ENCODE measurements at places on chromosomes 4 and X.

DNA sequence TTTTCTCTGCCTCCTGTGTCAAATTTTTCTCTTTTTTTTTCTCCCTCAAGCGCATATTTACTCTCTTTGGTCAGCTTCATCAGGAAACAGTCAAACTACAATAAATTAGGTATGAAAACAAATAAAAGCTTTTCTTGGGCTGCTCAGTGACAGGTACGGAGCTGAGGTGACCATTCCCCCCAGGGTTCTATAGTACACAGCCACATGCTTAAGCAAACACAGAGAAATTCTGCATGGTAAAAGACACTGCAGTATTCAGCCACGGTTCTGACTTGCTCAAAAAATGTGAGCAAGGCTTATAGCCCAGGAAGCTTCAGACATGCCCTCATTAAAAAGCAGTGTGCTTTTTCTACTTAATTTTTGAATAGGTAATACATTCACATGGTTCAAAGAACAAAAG is 138.5 kb downstream of the GRIA3 start:
- no peak for DNase-seq

GRCh38 chrX:101823236-101823635 is 108.6 kb downstream of the ZMAT1 start:
- no peak for DNase-seq

- no peak for DNase-seq
These were observed 58.4 kb downstream of the SEPSECS start for GRCh38 chr4:25101836-25102235.

- DNase-seq: no peak
These were observed 11.4 kb downstream of the RNF150 start for GRCh38 chr4:141121768-141122454.

GRCh38 chr4:30718021-30718542 is 2.1 kb upstream of the PCDH7 start:
- DNase-seq: peak; percentile 4

DNA sequence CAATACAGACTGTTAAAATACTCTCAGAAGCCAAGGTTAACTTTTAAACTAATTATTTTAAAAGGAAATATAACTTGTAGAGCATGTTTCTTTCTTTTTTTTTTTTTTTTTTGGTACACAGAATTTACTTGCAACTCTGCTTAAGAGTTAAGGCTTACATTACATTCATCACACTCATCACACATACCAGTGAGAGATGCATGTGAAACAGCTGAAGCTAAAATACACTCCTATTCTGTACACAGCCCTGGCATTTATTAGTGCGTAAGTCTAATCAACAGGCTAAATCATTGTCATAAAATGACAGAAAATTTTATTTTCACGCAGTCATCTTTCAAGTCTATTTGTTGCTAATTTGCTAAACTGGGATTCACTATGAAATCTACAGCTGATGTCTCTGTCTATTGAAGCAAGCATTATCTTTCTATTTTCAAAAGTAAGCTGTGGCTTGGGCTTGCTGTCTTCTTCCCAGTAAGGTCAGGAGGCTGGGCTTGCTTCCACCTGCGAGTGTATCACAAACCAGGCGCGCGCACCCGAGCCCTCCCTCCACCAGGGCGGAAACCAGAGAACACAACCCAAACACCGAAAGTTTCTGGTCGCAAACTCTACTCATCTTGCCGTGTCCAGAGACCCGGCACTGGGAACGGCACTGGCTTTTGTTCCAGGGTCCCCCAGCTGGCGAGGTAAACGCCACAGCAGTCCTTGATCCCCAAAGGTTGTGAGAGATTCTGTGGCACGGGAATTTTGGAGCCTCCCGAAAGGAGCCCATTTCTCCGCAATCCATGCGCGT is 3.9 kb downstream of the MAML3 start:
- DNase-seq: peak; percentile 61

DNA sequence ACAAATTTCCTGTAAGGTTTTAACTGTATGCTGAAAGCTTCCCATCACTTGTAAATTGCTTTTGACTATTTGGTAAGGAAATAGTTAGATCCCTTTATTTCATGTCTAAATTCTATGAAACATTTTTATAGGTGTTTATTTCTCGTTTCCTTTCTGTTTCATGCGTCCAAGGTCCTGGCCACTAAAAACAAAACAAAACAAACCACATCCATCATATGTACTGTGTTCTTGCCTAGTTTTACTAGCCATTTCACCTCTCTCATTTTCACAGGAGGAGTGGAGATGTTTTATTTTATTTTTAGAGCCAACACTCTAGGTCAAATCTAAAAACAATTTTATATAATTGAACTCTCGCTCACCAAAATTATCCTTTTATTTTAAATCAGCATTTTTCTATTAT is 375.2 kb upstream of the CTSO start:
- DNase-seq: no peak

DNA sequence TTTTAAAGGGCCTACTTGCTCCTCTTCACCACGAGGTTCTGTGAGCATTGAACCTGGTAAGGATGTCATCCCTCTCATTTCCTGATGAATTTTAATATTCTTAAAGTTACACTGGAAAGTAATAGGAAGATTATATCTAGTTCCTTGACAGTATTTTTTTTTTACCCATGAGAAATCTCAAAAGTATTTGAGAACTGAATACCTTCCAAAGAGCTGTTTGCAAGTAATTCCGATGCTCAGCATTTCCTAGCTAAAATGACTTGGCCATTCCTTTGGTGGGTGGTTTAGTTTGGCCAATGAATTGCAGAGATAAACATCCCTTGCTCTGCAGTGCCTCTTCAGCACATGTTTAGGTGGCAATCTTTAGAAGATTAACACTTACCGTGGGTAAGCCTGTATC is 110.2 kb upstream of the WDR1 start:
- DNase-seq: no peak

DNA sequence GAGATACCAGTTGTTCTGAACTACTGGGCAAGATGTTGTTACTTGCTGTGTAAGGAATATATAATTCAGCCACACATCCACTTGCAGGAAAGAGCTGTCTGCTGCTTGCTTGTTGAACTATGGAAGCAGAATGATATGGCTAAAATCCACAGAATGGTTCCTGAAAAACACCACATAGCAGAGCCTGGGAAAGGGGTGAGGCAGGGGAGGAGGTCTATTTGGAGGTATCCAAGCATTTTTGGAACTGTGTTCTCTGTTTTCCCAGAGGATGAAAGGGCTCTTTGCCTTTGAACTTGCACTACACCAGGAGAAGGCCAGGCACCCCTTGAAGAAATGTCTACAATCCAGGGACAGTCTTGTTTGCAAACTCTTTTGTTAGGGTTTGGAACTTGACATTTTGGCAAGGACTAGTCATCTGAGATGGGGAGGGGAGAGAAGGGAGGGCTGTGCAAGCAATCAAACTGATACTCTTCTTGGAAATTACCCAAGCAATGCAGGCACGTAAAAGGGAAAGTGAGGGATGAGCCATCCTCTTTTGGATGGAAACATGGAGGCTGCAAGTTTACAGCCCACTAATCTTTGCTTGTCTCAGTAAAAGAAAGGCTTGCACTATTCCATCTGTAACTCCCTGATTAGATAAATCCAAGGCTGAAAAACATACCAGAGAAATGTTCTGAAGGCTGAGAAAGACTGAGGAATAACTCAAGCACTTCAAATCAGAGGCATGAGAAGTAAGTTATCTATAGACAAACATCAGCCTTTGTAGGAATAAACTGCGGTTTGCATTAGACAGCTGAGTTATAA is 141.0 kb downstream of the TSPAN5 start:
- DNase-seq: no peak

DNA sequence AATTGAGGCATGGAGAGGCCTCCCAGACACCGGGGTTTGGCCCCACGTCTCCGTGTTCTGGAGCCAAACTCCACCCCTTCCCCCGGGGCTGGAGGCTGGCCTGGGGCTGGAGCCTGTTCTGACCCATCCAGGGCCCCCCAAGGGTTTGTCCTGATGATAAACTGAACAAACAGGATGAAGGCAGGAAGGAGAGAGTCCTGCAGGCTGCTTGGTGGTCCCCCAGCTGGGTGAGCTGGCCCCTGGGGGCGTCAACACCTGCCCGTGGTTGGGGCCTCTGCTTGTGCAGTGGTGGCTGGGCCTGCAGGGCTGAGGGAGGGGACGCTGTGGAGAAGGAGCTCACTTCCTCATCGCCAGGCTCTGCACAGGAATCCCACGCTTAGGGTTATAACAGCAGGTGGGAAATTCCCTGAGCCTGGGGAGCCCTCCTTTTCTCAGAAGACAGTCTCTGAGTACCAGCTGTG is 2.3 kb downstream of the SH3TC1 start:
- no peak for DNase-seq

GRCh38 chrX:5220421-5220820 is 1008.2 kb downstream of the NLGN4X start:
- DNase-seq: no peak

GRCh38 chrX:8861908-8862307 is 60.7 kb upstream of the FAM9A start:
- DNase-seq: no peak

- DNase-seq: no peak
These were observed 227.5 kb upstream of the FGF13 start for GRCh38 chrX:138939038-138939437.

DNA sequence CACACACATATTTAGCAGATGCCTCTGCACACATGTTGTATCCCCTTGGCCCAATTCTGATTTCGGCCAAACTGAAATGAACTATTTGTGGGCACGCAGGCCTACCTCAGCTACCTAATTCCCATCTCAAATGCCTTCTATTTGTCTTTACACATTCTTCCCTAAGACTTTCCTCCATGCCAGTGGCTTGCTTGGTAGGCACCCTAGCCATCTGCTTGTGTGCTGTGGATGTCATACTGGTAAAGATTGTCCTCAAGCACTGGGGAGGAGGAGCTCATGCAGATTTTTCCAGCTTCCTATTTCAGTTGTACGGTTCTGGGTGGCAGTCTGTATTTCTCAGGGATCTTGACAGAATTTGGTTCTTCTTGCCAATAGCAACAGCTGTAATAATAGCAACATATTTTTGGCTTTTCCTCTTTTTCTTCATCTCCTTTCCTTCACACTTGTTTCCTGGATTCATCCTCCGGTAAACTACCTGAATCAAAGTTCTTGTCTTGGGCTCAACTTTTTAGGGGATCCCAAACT is 514.3 kb downstream of the ADGRL3 start:
- no peak for DNase-seq

DNA sequence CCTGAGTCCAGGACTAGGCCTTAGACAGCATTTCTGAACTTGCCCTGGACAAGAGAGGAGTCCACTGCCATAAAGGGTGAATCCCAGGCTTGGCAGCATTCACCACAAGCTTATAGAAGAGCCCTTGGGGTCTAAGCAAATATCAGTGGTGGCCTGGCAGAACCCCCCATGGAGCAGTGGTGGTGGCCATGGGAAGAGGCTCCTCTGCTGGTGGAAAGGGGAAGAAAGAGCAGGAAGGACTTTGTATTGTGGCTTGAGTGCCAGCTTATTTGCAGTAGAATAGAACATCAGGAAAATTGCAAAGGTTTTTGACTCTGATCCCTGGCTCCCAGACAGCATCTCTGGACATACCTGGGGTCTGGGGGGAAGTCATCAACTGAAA is 58.1 kb upstream of the STARD8 start:
- DNase-seq: no peak

DNA sequence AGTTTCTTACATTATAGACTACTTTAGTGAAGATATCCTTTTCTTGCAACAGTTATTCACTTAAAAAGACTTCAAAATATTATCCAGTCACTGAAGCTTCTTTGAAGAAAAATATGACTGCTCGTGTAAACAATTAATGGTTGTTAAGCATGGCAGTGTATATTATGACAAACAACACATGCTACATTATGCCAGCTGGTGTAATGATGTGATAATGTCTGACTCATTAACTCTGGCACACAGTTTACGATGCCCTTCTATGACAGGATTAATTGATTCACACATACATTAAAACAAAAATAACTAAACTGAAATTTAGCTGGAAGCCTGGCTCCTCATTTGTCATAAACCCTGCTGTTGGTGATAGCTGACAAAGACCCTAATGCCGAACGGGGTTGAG is 22.4 kb downstream of the GK2 start:
- no peak for DNase-seq

DNA sequence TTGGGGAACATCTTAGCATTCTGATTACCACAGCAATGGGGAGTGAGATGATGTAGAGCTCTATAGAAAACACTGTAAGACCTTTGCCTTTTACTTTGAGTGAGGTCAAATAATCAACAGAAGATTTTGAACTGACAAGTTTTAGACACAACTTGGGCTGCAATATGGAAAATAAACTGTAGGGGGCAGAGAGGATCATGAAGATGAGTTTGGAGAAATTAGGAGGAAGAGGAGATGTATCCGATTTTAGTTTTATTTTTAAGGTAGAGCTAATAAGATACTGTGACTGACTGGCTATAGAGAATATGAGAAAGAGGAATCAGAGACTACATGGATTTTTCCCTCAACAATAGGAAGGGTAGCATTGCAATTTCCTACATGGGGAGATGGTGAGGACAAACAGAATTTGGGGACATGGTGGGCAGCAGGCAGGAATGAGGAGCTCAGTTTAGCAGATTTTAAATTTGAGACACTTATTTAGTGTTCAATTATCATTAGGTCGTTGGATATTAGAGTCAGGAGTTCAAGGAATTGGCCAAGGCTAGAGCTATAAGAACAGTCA is 563.1 kb downstream of the INPP4B start:
- no peak for DNase-seq

GRCh38 chr4:176134670-176135069 is 60.7 kb downstream of the SPATA4 start:
- no peak for DNase-seq

DNA sequence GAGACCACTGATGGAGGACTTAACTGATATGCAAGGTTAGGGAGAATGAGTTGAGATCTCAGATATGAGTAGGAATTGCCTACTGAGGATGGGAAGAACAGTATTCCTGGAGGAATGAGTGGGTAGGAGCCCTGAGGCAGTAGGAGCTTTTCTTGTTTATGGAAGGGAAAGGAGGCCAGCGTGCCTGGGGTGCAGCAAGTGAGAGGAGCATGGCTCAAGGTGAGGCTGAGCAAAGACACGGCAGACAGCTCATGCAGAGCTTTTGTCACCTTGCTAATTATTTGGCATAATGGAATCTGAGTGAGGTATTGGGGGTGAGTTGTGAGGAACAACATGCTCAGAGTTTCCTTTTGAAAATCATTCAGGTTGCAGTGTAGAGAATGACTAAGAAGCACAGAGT is 65.3 kb upstream of the IBSP start:
- no peak for DNase-seq

DNA sequence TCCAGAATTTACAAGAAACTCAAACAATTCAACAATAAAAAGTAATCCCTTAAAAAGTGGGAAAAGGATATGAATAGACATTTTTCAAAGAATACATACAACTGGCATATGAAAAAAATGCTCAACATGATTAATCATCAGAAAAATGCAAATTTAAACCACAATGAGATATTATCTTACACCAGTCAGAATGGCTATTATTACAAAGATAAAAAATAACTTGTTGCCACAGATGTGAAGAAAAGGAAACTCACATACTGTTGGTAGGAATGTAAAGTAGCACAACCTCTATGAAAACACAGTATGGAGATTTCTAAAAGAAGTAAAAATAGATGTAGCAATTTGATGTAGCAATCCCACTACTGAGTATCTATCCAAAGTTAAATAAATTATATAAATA is 65.1 kb upstream of the DIAPH2 start:
- no peak for DNase-seq

GRCh38 chr4:56698329-56698728 is 17.2 kb upstream of the HOPX start:
- peak; percentile 92 for DNase-seq

GRCh38 chrX:67384403-67384802 is 159.4 kb upstream of the AR start:
- DNase-seq: no peak

- no peak for DNase-seq
These were observed 67.4 kb downstream of the GLRB start for GRCh38 chr4:157143369-157143768.

Measured in NCI-H510A treated with DMSO at 0.1 percent for 48 hours (cell line).